MCF 10A (cell line): ENCODE measurements at places on chromosomes 6 and 20. TPM values are rescaled to one million over a fixed set of nuclear protein-coding genes. Genes with fewer than 3 reads are reported as not detected.
A peak's percentile ranks its signal among the peaks of the same experiment; 100 is the strongest.

Gene DLK2
- 13.6 and 30.2 TPM in 2 replicates for total RNA-seq

Gene OTOR
- total RNA-seq: not detected in 2 replicates

Gene ENPP4
- 0.30 and 0.32 TPM in 2 replicates for total RNA-seq

Gene SAMD3
- total RNA-seq: not detected in 2 replicates

Gene COL11A2
- total RNA-seq: 0.91 and 1.5 TPM in 2 replicates

Gene CRISP3
- not detected in 2 replicates for total RNA-seq

Gene LY6G6F
- total RNA-seq: not detected in 2 replicates

Gene ARHGAP40
- not detected in 2 replicates for total RNA-seq

GRCh38 chr20:62364911-62365736 lies 2.0 kb downstream of the LAMA5 start:
- DNase-seq: peak; percentile 66

- DNase-seq: no peak
Observed at GRCh38 chr6:131042664-131043063, 20.4 kb downstream of the EPB41L2 start.

GRCh38 chr20:25042531-25043498 lies 15.1 kb downstream of the ACSS1 start:
- no peak for DNase-seq

GRCh38 chr6:90127595-90127994 lies 169.0 kb downstream of the BACH2 start:
- DNase-seq: no peak

DNA sequence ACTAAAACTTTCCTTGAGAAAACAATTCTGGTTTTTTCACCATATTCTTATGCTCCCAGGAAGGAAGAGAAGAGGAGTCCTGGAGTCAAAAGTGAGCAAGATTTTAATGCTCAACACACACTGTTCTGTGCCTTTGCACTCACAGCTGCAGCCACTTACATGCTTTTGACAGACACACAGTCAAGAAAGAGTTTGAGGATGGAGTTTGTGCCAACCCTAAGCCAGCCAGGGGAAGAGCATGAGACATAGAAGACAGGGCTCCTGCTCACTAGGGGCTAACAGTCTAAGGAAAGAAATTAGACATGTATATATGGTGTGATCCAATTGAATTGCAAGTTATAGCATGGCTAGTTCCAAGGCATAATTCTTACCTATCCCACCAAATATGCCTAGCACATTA lies 37.1 kb upstream of the IL17A start:
- no peak for DNase-seq

- DNase-seq: no peak
Observed at GRCh38 chr6:6074190-6074589, 67.5 kb upstream of the NRN1 start.

DNA sequence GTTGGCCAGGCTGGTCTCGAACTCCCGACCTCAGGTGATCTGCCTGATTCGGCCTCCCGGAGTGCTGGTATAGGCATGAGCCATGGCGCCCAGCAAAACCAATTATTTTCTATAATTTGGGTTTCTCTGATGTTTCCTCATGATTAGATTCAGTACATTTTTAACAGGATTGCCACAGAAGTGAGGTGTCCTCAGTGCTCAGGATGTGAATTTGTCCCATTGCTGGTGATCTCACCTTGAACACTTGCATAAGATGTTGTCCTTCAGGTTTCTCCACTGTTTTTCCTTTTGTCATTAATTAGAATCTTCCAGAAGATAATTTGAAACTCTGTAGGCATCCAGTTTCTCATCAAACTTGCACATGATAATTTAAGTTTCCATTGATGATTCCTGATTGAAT lies 45.4 kb upstream of the RPL7L1 start:
- DNase-seq: no peak

GRCh38 chr6:105900125-105900937 lies 185.8 kb upstream of the PRDM1 start:
- no peak for DNase-seq

DNA sequence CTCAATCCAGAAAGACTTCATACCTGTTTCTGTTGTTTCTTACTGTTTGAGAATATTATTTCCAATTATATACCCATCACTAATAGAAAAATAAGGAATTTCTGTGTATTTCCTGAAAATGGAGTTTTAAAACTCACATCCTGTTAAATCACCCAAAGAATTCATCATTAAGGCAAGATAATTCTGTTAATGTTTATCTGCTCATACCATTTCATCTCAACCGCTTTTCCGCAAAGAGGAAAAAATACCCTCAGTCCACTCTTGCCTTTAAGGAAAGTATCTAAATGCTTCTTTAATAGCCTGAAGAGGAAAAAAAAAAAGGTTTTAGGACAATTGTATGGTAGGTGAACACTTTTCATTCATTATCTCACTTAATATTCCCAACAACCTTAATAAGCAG lies 7.3 kb downstream of the TPMT start:
- no peak for DNase-seq

DNA sequence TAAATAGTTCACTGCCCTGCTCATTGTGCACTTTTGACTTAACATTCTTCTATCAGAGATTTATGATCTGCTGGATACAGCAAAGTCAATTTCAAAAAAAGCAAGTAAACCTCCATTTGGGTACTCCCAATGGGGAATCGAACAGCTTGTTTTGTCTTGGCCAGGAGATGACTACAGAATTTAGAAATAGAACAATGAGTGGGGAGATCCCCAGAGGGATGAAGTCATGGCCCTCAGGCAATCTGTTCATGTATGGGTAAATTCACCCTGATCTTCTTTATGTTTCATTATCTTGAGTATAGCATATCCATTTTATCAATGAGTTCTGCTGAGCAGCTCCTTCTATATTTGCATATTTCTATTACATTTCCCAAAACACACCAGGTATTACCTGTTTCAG lies 1681.9 kb downstream of the HACE1 start:
- peak; percentile 4 for DNase-seq

GRCh38 chr6:20877008-20877937 lies 343.0 kb downstream of the CDKAL1 start:
- peak; percentile 89 for DNase-seq

DNA sequence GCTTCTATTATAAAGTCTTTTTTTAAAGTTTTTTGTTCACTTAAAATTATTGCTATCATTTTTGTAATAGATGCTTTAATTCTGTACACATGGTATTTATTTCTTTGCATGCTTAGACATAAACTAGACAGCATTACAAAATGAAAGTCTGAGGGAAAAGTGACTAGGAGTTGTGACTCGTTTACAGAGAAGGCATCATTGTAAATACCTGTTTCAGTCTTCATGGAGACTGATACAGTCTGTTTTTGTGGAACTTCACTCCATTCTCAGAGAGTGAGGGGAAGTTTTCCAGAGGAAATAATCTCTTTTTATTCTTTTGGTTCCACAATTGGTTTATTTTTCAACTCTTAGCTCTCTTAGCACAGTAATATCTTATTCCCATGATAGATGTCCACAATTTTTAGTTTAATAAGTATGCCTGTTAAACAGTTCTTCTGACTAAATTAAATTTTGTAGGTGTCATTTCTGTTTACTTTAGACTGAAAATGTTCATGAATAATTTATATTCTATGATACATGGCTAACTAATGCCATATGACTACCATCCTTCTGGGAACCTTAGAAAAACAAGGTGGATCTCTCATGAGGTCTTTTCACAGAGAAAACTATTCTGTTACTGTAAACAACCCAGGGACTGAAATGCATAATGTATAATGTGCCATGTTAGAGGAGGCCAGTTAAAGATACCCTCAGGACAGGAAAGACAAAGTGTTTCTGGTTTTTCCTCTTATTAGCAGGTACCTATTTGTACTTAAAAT lies 69.2 kb downstream of the MYO6 start:
- no peak for DNase-seq

DNA sequence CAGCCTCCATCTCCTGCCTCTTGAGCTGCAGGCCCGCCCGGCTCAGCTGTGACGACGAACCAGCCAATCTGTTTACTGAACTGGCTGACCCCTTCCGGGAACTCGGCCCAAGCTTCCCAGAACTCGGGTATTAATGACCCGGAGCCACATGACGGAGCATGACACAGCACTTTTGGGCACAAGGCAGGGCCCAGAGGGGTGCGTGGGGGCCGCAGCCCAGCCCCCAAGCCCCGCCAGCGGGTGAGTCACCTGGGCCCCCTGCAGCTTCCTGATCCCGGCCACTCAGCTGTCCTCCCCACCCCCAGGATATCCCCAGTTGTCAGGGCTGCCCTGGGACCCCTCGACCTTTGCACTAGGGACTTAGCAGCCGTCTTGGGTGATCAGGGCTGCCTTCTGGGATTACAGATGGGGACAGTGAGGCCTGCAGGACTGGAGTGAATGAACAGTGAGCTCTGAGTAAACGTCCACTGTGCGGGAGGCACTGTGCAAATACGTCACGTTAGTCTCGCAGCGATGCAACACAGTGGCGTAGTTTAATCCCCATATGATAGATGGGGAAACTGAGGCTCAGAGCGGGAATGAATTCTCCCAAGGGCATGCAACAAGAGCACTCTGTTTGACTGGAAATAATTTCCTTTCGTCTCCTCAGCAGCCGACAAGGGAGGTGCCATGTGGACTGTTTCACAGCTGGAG lies 102.1 kb downstream of the CEBPB start:
- peak; percentile 94 for DNase-seq

DNA sequence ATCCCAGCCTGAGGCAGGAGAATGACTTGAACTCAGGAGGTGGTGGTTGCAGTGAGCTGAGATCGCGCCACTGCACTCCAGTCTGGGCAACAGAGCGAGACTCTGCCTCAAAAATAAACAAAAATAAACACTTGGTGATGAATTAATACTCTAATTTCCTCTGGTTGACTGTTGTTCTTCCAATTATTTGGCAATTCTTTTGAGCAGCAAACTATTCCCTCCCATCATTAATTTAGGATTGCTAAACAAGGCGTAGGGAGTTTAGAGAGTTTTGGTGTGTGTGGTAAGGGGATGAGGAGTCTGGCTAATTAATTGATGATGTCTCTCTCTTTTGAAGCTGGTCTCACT lies 2.7 kb upstream of the ID1 start:
- DNase-seq: no peak

DNA sequence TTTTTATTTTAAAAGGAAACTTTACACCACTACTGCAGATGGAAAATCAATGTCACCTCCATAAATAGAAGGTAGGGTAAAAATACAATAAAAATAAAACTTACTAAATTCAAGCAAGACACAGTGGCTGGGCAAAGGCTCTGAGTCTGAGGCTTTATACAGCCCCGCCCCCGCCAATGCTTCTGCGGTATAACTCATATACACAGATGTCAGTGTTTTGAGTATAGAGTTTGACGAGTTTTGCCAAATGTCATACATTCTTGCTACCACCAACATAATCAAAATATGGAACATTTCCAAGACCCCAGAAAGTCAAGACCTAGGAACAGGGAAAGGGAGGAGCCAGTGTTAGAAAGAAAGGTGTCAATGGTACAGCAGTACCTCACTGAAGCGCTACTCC lies 12.8 kb downstream of the NFATC2 start:
- DNase-seq: no peak

GRCh38 chr20:22520381-22520780 lies 64.0 kb downstream of the FOXA2 start:
- no peak for DNase-seq

DNA sequence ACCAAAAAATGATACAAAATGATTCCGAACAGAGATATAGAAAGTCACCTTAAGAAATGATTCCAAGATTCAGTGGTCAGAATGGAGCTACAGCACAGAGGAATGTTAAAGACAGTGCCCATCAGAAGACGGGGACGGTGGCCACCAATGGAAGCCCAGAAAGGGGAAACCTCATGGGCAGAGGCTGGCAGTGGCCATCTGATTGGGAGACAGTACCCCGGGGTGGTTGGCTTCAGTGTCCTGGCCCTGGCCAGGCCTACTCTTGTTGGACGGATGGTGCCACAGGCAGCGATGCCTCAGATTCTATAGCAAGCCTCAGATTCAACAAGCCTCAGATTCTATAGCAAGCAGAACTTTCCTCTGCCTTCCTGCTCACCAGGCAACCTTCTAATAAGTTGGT lies 16.6 kb upstream of the PI16 start:
- no peak for DNase-seq

GRCh38 chr20:15359056-15359455 lies 1021.6 kb upstream of the FLRT3 start:
- DNase-seq: peak; percentile 22

DNA sequence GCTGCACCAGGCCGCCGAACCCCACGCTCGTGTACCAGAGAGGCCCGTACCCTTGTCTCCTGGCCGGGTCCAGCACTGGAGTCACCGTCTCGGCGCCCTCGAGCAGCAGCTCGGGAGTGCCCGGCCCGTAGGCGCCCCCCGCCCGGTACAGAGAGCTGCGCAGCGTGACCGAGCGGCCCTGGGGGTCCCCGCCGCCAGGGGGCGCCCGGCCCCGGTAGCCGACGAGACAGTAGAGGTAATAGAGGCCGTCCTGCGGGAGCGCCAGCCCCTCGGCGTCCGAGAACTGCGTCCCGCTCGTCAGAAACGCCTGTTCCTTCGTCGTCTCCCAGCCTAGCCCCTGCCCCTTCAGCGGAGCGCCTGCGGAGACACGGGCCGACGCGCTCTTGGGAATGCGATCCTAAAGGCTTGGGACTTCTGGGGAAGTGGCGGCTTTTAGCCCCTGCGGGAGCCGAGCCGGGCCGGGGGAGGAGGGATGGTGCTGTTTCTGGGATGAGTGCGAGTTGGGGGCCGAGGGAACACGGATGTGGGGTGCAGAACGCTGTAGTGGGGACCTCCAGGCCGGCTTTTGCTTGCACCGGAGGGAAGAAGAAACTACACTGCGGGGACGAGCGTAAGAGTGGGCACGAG lies 1.3 kb downstream of the LTB start:
- peak; percentile 61 for DNase-seq

GRCh38 chr6:111487661-111488060 lies 4.6 kb upstream of the REV3L start:
- DNase-seq: peak; percentile 71

GRCh38 chr20:10079964-10080363 lies 45.2 kb downstream of the ANKEF1 start:
- peak; percentile 91 for DNase-seq

DNA sequence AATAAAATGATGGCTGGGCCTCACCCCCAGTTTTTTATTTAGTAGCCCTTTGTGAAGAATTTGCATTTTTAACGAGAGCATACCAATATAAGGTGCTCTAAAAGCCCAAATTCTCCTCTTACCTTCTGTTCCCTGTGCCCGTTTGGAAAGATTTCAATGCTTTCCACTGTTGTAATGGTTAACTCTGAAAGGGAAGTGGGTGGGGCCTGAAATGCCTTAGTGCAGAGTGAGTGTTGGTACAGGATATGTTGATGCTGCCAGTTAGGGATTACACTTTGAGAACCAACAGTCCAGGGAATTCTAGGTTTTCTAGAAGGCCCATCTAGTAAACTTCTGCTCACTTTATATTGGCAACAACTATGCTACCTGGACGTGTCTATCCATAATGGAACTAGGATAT lies 562.7 kb upstream of the NRSN1 start:
- no peak for DNase-seq

- DNase-seq: peak; percentile 15
Observed at GRCh38 chr6:23180504-23181293, 611.3 kb downstream of the HDGFL1 start.

DNA sequence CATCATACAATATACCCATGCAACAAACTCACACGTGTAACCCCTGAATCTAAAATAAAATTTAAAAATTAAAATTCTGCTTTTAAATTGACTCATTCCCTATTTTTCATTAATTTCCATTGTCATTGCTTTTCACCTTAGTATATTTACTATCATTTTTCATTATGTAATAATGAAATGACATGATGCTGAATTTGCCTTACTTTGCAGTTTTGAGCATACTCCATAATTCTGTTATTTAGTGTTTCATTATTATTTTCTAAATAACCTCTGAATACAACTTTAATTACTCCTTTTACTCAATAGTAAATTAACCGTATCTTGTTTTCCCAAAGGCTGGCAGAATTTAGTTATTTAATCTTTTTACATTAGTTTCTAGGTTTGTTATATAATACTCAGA lies 719.6 kb downstream of the DOK5 start:
- no peak for DNase-seq

- no peak for DNase-seq
Observed at GRCh38 chr6:48994811-48995210, 468.2 kb downstream of the MMUT start.
